Colonic mucosa (tissue), 4 donors: ENCODE measurements at places on chromosomes 7 and 10.

DNA sequence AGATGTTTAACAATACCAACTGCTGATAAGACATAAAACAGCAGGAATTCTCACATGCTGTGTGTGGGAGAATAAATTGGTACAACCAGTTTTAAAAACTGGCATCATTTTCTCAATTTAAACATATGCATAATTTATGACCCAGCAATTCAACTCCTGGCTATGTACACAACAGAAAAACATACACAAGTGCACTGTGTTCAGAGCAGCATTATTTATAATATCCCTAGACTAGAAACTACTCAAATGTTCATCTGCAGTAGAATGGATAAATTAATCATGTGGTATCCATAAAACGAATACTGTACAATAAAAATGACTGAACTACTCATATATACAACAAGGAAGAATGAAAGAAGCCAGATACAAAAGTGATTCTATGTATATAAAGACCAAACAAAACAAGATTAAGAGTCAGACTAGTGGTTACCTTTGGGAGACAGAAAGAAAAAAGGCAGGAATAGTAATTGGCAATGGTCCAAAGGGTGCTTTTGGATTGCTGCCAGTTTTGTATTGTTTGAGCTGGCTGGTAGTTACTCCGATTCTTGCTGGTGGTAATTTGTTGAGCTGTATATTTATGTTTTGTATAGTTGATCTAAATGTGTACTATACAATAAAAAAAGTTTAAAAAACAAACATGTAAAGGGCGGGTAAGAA is 306.0 kb downstream of the TFEC start:
- peak; percentile 50 for DNase-seq

GRCh38 chr10:21732067-21732772 is 198.2 kb downstream of the MLLT10 start:
- DNase-seq = no peak

GRCh38 chr7:32093415-32094408 is 23.5 kb upstream of the PDE1C start:
- DNase-seq = no peak

DNA sequence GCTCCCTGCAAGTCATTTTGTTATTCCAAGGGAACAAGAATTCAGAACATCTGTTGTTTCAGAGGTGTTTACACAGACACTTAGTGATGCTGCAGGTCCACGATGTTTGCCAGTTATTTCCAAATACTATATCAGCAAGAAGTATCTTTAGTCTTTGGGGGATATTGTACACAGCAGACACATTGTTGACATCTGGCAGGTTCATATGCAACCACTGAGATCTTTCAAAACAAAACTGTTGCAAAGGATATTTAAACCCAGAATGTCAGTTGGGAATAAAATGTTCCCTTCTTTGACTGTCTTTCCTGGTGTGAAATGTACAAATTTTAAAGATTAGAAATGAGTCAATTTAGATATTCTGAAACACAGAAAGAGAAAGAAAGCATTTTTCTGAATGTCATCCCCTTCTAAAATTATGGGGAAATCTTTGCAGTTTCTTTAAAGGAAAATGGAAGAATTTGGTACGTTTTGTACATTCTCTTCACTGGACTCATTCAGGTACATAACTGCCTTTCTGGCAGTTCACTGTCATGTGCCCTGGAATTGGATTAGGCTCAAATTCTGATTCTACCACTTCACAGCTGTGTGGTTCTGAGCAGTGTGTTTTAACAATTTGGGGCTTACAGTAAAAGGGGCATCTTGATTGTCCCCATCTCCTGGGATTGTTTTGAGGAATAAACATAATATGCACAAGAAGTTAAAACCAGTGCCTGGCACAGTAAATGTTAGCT is 40.3 kb upstream of the CELF2 start:
- DNase-seq = no peak
